ENCODE measurements at places on chromosomes 12 and 14.

GRCh38 chr12:129594098-129594497 lies 309.7 kb downstream of the TMEM132D start:
- DNase-seq: no peak

- DNase-seq: no peak
Measured at GRCh38 chr12:25362646-25363045, 111.9 kb upstream of the KRAS start.

DNA sequence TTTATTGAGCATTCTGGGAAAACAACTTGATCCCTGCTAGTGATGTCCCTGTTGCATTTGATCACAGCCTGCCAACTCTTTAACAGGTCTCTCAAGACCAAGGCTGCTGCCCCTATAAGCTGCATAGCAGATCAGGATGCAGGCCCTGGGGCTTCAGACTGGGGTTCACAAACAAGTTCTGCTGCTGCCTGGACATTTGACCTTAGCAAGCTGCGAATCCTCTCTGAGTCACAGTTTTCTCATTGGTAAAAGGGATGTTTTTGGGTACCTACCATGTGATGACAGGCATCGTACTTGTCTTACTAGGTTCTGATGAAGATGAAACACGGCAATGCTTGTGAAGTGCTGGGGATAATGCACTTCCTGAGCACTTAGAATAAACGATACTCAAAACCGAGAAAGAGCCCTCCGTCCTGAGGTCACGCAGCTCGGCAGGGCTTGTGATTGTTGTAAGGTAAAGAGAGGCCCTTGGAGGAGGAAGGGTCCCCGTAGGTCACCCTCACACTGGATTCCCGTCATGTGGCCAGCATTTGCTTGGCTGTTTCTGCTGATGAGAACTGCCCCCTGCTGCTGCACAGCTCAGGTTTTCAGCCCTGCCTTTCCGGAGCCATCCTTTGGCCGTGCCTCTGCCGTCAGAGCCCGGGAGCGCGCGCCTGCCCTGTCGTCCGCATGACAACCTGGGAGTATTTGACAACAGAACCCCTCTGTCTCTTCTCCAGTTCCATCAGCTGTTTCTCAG lies 39.1 kb downstream of the TSPAN9 start:
- no peak for DNase-seq

- DNase-seq: no peak
Measured at GRCh38 chr14:88962356-88962755, 137.9 kb downstream of the TTC8 start.

GRCh38 chr14:89320381-89321000 lies 96.5 kb downstream of the FOXN3 start:
- no peak for DNase-seq

GRCh38 chr14:74582910-74583581 lies 29.0 kb downstream of the LTBP2 start:
- DNase-seq: no peak

- DNase-seq: no peak
Measured at GRCh38 chr12:130163461-130164215, 1.4 kb downstream of the FZD10 start.

DNA sequence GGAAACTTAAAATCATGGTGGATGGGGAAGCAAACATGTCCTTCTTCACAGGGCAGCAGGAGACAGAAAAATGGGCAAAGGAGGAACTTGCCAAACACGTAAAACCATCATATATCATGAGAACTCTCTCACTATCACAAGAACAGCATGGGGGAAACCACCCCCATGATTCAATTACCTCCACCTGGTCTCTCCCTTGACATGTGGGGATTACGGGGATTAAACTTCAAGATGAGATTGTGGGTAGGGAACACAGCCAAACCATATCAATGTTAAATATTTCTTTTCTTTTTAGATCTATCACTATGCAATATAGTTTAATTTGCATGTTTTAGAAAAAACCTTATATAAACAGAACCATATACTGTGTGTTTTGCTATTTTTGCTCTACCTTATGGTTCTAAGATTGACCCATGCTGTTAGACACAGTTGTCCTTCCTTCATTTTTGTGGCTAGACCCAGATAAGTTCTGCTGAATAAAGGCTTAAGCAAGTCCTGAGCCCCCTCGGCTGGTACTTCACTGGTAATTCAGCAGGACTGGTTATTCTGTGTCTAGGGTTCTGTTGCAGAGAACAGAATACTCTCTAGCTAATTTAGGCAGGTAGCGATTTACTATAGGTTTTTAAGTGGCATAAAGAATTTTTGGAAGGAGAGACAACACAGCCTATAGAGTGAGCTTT lies 253.7 kb upstream of the HMGA2 start:
- no peak for DNase-seq

DNA sequence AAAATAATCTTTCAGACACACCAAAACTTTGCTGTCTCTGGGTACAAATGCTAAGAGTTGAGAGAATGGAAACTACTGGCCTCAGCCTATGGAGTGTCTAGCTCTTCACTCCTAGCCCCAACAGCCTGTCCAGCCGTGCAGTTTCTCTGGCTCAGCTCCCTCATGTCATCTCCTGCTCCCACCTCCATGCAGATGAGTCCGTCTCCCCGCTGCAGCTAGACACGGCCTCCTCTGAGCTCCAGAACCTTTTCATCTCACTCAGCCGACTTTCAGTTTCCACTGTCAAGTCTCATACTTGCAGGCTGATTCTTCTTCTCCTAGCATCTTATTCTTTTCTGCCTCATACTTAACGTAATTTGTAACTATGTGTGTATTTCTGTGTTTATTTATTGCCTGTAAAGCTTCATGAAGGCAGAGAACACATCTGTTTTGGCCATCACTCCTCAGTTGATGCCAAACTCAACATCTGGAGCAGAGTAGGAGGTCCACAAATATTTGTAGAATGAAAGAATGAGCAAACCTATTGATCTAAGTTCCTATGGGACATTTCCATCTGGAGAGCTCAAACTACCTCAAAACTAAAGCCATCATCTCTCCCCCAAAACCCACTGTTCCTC lies 139.8 kb upstream of the PWP1 start:
- no peak for DNase-seq

DNA sequence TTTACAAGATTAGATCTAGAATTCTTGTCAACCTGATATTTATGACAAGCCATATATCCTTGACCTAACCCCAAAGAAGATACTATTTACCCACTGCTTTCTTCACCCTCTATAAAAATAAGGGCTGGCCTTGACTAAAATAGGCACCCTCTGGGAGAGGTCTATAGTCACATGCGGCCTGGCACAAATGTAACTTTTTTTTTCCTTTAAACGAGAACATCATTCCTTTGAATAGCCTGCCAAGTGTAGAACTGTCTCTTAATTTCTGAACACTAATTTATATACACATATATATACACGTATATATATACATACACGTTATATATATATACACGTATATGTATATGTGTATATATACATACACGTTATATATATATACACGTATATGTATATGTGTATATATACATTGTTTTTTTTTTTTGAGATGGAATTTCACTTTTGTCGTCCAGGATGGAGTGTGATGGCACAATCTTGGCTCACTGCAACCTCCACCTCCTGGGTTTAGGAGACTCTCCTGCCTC lies 18.6 kb downstream of the PPTC7 start:
- DNase-seq: no peak

DNA sequence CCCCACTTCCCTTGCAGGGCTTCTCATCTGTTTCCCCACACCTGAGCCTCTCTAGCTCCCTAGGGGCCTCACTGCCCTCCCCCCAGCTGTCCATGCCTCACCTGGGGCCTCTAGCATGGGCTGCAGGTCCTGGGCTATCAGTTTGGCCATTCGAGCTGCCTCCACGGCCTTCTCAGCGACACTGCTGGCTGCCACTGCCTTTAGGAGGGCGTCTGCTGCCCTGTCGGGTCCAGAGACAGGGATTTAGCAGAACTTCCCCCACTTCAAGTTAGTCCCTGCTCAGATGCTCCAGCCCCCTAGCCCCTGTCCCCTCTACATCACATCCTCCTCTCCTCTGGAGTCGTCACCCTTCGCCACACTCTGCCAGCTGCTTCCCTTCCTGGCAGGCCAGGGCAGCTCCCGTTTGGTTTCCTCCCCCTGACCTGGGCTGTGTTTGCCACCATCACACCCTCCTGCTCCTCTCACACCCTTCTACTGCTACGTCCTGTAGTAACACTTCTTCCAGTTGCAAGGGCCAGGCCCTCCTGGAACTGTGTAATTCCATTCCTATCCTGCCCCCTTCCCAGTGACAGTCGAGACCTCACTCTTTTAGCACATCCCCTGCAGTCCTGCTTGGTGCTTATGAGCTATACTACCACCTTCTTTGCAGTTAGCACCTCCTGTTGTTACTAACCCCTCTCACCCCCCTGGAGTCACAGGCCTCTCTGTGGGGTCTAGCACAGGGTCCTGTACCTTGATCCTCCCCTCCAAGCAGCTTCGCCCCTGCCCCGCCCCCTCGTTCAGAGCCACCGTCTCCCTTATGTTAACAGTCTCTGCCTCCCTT lies 4.3 kb upstream of the AP1G2 start:
- no peak for DNase-seq

- DNase-seq: no peak
Measured at GRCh38 chr12:131188131-131189050, 234.7 kb downstream of the ADGRD1 start.

DNA sequence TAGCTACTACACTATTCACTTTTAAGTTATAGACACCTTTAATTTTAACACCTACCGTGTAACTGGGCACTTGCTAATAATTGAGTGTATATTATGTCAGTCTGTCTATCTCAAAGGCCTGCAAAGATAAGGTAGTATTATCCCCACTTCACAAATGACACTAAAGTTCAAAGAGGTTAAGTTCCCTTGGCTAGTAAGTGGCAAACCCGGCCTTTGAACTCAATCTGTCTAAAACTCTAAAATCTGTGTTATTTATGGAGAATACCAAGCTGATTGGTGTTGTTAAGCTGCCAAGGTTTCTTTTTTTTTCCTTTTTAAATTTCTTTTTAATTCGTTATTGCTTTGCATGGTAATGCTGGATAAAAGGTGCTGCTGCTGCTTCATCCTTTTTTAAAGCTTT lies 37.7 kb downstream of the YLPM1 start:
- DNase-seq: no peak

DNA sequence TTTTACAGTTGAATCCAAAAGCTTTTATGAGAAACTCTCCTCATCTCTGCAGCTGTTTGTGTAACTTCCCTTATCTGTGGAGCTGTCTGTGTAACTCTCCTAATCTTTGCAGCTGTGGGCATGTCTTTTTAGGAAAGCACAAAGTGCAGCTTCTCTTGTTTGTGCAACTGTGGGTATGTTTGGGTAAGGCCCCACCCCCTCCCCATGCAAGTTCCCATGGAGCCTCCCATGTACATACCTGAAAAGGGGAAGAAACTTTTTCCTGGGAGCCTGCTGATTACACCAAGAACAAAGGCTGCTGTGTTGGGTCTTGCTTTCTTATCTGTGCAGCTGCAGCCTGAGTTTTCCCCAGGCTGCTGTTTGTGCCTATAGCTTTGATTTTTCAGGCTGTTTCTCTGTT lies 42.7 kb upstream of the CDKN3 start:
- no peak for DNase-seq

GRCh38 chr12:89384050-89384758 lies 31.9 kb upstream of the DUSP6 start:
- DNase-seq: peak; percentile 58

DNA sequence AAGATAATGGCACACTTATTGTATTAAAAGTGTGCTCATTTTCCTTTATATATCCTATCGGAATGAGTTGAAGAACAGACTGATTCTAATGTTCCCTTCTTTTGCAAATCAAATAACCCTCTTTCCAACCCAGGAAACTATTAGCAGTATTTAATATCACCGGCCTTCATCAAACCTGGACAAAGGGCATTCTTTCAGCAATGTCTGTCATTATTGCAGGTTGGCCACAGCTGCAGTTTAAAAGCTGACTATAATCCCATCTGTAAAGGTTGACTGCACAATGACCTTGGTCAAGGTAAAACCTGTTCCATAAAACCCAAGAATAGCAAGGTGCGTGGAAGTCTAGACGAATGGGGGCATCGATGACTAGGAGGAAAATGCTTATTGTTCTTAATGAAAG lies 472.3 kb upstream of the SOX5 start:
- DNase-seq: no peak

DNA sequence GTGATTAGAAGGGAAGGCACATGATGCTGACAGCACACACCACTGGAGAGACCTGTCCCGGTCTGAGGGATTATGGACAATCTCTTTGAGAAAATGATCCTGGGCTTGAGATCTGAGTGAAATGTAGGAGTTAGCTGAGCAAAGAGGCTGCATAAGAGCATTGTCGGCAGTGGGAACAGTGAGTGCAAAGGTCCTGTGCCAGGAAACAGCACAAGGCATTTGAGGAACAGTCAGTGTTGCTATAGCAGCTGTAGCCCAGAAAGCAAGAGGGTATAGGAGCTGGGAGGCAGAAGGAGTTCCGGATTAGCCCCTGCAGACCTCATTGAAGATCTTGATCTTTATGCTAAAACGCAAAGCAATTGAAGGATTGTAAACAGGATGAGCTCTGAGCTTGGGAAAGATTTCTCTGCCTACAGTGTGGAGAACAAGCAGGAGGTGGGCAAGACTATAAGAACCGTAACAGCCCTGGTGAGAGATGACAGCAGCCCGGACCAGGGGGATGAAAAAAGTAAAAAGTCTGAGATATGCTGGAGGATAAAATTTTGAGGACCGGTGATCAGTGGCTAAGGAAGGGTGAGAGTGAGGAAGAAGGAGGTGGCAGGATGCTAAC lies 28.5 kb downstream of the CFL2 start:
- DNase-seq: no peak

- DNase-seq: no peak
Measured at GRCh38 chr14:95410838-95411237, 91.1 kb upstream of the CLMN start.

DNA sequence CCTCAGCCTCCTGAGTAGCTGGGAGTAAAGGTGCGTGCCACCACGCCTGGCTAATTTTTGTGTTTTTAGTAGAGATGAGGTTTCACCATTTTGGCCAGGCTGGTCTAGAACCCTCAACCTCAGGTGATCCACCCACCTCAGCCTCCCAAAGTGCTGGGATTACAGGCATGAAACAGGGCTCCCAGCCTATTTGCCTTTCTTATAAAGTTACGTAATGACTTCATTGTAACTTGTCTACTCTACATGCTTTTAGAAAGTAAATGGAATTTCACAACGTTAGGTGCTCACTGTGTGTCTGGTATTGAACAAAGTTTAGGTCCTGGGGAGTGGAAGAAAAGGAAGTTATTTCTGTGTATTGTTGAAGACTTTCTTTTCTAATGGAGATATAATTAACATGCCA lies 12.5 kb downstream of the CFAP251 start:
- no peak for DNase-seq

DNA sequence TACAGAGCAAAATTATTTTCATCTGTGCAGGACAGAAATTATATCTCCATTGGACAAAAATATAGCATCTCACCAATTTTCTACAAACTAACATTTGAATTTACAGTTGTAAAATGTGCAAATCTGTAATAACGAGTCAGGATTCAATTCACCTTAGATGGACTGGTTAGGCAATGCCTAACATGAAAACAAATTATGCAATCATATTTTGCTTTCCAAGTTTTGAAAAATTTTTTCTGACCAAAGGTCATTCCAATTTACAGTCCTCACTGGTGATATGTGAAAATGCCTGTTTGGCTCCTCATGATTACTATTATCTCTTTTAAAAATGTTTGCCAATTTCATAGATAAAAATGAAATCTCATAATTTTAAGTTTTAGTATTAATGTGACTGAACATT lies 6.5 kb upstream of the CPM start:
- DNase-seq: no peak

- DNase-seq: peak; percentile 11
Measured at GRCh38 chr12:53999559-54000115, 324 bp upstream of the HOXC9 start.
